Motor neuron (in vitro differentiated cells): ENCODE measurements at places on chromosomes 4 and X.
A peak's percentile ranks its signal among the peaks of the same experiment; 100 is the strongest.

DNA sequence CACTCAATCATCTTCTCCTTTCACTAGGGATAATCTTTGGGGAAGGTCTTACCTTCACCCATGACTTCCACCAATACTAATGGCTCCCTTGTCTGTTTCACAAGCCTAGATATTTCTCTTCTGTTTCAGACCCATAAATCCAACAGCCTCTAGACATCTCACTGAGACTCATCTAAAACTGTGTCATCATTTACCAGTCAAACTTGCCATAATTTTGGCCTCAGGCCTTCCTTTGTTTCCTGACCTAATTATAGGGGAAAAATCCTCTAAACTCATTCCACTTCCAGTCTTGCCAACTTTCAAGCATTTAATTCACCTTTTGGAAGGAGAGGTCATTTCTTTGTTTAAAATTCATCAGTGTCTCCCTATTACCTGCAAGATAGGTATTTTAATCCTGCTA lies 181.0 kb upstream of the CNKSR2 start:
- ATAC-seq, result no peak

DNA sequence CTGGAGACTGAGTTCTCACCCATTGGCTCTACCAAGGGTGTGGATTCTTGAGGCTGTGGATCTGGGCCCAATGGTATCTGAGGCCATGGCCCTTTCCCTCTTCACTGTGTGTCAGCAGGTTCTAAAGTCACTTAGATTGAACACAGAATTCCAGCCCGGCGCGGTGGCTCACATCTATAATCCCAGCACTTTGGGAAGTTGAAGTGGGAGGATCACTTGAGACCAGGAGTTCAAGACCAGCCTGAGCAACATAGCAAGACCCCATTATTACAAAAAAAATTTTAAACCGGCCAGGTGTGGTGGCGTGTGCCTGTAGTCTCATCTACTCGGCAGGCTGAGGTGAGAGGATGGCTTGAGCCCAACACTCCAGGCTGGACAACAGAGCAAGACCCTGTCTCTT lies 18.0 kb upstream of the XPNPEP2 start:
- ATAC-seq, result no peak

DNA sequence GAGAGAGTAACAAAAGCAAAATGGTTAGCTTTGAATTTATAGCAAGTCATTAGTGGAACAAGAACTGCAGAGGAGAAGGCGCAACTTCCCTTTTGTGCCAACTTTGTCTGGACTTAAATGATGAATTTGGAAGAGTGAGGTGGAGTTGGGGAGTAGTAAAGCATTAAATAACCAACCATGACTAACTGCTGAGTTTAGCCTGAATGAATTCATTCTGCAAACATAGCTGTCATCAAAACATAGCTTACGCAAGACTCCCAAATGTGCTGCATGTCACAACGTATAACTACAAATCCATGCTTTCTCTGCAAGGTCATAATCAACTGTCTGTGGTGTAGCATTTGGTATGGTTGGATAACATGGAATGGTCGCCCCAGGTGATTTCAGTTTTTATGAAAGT lies 75.9 kb upstream of the RPL34 start:
- no peak for ATAC-seq

GRCh38 chrX:120380699-120381098 lies 18.8 kb downstream of the ATP1B4 start:
- no peak for ATAC-seq

DNA sequence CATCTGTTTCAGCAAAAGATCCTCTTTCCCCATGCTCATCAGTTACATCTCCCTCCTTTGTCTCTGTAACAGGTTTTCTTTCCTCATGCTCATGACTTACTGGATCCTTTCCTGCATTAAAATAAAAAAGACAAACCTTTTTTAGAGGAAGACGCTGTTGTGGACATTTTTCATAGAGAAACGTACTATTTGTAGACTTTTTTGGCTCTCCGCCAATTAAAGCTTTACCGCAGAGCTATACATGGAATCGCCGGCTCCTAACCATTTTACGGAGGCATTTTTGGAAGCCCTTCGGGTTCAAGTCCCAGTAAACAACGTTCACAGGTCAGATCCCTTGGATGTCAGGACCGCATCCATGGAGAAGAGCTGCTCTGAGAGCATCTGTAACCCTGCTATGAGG lies 1.3 kb downstream of the FAM9C start:
- no peak for ATAC-seq

DNA sequence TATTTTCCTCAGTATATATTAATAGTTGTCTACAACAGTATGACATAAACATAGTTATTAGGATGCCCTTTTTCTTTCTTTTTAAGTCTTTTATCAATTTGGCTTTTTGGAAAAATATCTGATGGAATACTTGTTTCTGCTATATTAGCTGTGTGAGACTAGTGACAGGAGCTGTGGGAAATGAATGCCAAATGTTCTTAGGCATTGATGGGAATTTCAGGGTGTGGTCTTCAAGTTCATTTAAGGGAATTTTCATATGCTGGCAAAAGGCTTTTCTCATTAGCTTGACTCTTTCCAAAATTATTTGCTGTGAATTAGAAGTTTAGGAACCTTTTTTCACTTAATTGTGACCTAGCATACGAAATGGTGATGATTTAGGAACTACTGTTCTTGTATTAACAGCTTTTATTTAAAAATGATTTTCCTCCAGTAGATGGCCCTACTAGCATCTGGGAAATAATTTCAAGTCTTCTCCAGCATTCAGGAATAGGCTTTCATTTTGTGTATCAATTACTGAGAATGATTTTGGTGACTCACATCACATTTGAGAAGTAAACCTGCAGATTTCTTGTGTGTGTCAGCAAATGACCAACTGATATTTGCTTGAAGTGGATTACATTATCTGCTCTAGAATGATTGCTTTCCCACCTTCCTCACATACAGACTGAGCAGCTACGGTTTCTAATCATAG lies 70.9 kb downstream of the HTT start:
- ATAC-seq, result peak; percentile 53

GRCh38 chr4:144788469-144788868 lies 142.5 kb downstream of the HHIP start:
- ATAC-seq, result no peak

GRCh38 chr4:56674984-56675383 lies 6.1 kb downstream of the HOPX start:
- ATAC-seq, result no peak

- ATAC-seq, result no peak
Measured at GRCh38 chrX:26649534-26649933, 433.6 kb downstream of the MAGEB5 start.

DNA sequence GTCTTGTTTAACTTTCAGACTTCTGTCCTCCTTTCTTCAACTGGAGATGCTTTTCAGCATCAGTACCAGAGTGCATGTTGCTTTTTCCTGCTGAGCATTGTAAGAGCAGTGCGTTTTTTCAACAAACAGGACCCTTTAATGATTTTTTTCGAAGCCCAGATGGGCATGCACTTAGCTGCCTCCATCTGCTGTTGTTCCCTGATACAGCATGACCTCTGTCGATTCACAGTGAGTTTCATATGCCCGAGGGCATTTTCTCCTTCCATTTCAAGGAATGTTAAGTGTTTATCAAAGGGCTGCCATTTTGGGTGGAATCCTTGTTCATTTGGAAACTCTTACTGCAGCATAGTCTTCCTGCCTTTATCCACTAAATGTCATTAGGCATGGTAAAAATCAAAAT lies 428.6 kb downstream of the DTHD1 start:
- no peak for ATAC-seq

- ATAC-seq, result no peak
Measured at GRCh38 chr4:3852309-3852708, 86.1 kb downstream of the ADRA2C start.

DNA sequence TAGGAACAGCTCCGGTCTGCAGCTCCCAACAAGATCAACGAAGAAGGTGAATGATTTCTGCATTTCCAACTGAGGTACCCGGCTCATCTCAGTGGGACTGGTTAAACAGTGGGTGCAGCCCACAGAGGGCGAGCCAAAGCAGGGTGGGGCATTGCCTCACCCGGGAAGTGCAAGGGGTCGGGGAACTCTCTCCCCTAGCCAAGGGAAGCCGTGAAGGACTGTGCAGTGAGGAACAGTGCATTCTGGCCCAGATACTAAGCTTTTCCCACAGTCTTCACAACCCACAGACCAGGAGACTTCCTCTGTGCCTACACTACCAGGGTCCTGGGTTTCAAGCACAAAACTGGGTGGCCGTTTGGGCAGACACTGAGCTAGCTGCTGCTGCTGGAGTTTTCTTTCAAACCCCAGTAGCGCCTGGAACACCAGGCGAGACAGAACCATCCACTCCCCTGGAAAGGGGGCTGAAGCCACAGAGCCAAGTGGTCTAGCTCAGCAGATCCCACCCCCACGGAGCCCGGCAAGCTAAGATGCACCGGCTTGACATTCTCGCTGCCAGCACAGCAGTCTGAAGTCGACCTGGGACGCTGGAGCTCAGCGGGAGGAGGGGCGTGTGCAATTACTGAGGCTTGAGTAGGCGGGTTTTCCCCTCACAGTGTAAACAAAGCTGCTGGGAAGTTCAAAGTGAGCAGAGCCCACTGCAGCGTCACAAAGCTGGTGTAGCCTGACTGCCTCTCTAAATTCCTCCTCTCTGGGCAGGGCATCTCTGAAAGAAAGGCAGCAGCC lies 84.6 kb downstream of the THOC2 start:
- peak; percentile 100 for ATAC-seq

GRCh38 chr4:165079476-165079875 lies 25.8 kb downstream of the TRIM75 start:
- ATAC-seq, result peak; percentile 83

DNA sequence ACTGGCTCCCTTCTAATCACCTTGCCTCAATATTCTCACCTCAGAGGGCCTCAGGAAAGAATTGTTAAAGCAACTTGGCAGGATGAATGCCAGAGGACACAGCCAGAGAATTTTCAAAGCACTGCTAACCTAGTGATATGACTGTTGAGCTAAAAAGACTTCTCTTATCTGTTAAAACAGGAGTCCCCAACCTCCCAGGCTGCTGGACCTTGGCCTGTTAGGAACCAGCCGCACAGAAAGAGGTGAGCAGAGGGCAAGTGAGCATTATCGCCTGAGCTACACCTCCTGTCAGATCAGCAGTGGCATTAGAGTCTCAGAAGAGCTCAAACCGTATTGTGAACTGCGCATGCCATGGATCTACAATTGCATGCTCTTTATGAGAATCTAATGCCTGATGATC lies 1.7 kb upstream of the KCNE5 start:
- ATAC-seq, result no peak

DNA sequence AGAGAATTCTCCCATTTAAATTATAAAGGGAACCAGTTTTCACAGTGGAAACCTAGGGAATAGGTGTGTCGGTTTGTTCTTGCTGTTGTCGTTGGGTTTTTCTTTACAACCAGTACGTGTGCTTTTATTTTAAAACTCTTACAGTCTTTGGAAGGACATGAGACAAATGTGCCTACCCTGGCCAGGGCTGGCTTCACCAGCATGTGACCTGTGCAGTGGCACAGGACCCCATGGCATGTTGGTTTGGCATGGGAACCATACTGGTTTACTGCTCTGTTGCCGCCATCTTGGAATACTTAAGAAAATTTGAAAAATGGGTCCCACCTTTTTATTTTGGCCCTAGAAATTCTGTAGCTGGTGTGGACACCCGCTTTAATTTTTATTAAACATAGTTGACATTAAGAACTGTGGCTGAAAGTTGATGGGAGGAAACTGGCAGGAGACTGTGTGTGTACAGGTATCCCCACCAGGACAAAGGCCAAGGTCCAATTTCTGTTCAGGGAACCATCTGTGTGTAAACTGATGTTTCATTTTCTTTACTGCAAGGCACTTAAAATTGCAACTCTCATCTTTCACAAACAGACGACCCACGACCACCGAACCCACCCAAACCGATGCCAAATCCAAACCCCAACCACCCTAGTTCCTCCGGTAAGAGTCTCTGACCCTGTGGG lies 28.8 kb downstream of the CD99 start:
- no peak for ATAC-seq

DNA sequence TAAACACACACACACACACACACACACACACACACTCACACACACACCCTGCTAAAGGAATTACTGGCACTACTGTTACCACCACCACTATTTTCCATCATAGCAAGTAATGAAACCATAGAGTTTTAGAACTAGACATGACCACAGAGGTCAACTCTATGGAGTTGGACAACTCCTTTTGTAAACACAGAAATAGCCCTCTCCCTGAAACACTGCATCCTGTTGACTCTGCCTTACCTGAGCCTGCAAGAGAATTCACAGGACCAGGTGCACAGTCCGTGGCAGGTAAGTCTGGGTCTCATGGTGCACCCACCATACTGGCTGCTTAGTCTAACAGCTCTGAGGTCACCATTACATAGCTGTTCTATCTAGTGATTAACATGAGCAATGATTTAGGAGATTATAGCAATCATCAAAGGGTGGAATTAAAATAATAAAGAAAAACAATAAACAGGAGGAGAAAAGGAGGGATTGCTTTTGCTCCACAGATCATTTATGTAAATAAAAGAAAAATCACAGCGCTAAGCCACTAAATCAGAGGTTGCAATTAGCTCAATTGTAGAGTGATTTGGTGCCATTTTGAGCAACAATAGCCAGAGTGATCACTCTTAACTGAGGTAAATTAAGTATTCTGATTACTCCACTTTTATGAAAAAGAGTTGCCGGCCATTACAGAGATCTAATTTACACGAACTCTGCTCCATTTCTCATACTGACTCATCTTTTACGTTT lies 340.0 kb upstream of the RASGEF1B start:
- ATAC-seq, result no peak

DNA sequence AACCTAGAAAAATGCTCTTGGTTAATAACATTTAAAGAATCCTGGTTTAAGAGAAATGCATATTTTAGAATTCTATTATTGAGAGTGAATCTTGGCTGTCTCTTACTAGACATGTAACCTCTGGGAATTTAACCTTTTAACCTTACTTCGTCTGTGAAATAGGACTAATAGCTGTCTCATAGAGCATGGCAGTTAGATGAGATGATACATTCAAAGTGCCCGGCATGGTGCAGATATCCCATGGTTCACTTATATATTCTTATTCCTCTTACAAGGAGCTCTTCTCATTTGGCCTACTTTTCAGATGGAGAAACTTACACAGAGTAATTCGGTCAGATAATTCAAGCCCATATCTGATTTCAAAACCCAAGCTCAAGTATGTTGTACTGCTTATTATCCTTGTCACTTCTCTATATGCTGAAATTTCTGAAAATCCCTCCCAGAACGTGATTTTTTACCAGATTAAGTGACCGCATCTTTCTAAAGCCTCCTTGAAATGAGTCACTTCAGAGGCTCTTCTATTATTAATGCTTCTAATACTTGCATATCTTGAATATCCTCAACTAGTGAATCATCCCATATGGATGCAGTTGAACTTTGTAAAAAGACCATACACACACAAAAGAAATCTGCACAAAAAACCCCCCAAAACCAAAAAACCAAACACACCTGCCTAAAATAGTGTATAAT lies 4.9 kb downstream of the CDKN2AIP start:
- ATAC-seq, result no peak
